Activated naive CD4-positive, alpha-beta T cell treated with anti-CD3 and anti-CD28 coated beads, Interleukin-2, amount 10 ng/mL, durations not matched to agents 7 days and 5 days (primary cell): ENCODE measurements at places on chromosomes 1 and 21.

GRCh38 chr1:24931468-24932231, 1.6 kb upstream of the RUNX3 start:
- DNase-seq, result no peak

DNA sequence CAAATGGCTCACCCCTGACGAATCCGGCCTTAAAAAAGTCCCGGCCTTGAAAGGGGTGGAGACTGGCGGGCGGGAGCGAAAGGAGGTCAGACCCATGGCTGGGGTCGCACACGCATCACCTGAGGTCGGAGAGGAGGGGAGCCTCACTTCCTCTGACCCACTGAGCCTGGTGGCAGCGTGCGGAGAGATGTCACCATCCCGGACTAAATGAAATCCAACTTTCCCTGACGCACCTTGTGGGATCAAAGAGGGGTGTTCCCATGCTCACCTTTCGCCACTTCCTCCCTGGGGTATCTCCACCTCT, 709 bp upstream of the SLC41A1 start:
- DNase-seq, result no peak

GRCh38 chr1:18351735-18352134, 129.0 kb upstream of the KLHDC7A start:
- DNase-seq, result no peak

DNA sequence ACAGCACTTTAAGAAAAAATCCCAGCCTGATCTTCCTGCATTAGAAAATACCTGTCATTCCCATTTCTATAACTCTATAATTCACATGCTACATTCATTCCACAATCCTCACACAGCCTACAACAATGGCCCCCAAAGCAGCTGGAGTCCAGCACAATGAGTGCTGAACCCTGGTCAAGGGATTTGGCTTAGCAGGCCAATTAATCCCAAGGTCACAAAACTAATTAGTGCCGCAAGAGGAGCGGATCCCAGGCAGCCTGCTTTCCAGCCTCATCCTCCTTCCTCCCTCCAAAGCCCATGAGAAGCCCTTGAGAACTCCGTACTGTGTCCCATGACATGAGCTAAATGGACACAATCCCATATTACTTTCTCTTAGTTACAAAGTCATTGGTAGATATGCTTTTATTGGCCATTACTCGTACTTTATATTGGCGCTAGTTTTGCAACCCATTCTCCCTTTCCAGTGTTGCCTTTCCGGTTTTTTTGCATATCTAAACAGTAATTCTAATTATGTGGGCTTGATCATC, 94.8 kb downstream of the DAB1 start:
- no peak for DNase-seq

GRCh38 chr1:232574077-232574476, 55.9 kb downstream of the SIPA1L2 start:
- no peak for DNase-seq

DNA sequence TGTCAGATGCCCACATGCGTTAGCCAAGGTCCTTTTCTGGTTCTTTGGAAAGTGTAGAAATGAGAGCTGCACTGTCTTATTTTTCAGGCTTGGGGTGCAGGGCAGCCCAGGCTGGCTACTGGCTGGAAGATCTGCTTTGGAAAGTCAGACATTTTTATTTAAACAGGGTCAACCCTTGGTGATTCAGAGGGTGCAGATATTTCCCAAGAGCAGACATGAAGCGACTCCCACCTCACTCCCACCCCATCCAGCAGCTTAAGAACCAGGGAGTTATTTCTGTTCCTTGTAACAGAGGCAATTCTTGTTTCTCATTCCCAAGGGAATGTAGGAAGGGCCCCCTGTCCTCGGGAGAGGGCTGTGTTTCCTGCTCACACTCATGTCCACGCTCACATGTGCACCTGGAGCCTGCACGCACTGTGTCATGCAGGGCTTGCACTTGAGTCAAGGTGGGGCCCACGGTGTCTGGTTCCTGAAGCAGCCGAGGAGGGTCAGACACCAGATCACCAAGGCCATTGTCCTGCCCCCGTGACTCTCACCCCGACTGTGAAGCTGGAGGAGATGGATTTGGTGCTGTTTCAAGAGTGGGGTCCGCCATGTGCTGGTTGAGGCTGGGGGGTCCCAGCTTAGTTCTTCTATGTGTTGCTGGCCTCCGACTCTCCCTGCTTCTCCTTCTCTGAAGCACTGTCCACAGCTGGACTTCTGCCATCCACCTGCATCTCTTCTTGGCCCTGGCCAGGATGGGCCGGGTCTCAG, 992 bp downstream of the S100A7A start:
- DNase-seq, result no peak

DNA sequence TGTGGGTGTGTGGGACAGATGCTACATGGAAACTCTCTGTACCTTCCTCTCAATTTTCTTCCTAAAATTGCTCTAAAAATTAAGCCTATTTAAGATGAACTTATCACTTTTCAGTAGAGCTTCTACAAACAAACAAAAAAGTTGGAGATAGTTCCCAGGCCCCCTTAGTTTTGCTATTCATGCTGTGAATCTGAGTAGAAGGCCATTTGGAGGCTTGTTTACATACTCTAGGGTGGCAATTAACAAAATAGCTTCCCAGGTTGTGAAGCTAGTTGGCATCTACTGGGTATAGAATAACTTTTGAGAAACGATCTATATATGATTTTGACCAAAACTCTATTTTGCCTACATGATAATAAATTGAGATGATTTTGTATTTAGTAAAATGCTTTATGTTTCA, 541.4 kb upstream of the B3GALT2 start:
- no peak for DNase-seq

- peak; percentile 69 for DNase-seq
Observed at GRCh38 chr1:156746728-156747631, 4.5 kb downstream of the HDGF start.

GRCh38 chr1:172323686-172324085, 96.8 kb upstream of the C1orf105 start:
- DNase-seq, result no peak

DNA sequence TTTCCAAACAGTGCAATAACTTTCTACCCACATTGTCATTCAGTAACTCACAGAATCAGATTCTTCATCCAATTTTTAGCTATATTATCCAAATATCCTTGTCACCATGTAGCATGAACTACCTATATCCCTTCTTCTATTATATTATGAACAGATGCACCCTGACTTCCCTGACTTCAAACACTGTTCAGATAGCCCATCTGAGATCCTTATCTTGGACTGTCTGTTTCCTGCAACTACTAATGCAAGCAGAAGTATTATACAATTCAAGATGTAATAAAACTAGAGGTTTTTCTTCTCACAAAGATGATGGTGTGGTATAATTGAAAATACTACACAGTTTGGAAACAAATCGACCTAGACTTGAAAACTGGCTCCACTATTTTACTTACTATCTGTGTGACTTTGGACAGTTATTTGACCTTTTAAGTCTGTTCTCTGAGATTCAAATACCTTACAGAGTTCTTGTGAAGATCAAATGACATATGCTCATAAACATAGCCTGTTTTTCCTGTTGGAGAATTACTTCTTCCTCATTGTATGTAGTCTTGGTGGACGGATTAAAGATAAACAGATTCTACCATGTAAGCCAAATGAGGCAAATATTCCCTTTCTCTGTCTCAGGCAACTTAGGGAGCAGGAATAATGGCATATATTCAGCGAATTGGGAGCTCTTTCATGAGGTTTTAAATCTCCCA, 407.9 kb upstream of the ZRANB2 start:
- no peak for DNase-seq

- DNase-seq, result no peak
Observed at GRCh38 chr1:64537942-64538341, 68.0 kb downstream of the CACHD1 start.

DNA sequence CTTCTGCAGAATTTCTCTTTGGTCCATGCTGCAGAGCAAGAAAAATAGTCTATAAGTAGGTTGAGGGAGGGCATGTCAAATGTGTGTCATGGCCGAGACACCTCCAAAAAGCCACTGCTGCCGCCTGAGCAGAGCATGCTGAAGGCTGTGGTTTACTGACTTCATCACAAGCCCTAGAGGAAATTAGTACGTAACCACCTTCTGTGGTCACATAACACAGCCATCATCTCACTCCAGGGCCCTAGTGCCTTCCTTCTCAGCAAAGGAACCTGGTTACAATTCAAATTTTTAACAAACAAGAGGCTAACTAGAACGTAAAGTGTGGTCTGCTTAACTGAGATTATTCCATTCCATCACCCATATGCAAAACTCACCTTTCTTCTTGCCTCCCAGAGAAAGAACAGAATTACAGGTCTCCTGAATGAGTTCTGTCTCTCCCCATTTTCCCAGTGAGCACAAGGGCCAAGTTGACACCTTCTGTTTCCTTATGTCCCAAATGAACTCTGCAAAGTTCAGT, at the start of gene PTPN22:
TSS of gene PTPN22 (minus strand) at position 116 of the 517 bp plus-strand sequence.
- peak; percentile 88 for DNase-seq

DNA sequence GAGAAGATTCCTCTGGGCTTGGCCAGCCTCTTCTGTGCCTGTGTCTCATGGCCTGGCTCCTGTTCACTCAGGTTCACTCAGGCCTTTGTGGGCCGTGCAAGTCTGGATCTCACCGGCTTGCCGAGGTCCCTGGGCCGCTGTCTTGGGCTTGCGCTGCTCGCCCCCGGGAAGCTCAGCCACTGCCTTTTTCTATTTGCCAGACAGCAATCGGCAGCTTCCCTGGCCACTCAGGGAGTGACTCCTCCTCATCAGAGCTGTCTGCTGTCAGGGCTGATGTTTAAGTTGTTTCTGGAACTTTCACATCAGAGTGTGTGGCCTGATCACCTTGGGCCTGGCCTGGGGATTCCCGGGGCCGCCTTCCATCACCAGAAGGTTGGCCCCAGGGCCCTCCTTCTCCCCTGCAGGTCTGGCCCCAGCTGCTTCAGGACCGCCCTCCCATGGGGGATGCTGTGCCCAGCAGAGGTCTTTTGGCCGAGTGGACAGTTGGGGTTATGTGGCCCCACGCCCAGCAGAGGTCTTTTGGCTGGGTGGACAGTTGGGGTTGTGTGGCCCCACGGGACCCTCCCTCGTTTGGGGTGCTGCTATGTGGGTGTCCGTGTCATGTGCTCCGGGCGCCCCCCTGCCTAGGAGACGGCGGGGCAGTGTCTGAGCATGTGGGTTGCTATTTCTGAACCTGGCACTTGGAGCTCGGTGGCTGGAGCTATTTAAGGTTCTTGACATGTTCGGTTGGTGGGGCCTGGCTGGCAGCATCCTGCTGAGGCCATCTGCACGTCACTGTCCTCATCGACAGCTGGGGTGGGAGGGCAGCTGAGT, 12.5 kb downstream of the SLX9 start:
- DNase-seq, result no peak

DNA sequence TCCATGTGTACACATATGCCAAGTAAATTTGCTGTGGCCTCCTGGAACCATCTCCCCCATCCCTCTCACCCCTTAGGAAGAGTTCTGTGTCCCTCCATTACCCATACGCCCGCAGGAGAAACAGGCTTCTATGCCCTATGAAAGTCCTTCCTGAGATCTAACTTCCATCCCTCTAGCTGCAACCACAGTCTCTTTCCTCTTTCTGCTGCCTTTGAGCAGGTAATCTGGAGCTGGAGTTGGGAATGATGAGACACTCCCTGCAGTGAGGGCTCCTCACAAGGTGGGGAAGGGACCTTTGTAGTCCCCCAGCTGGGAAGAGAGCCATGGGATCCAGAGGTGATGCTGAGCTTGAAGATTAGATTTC, 2.0 kb upstream of the KCNQ4 start:
- DNase-seq, result no peak

DNA sequence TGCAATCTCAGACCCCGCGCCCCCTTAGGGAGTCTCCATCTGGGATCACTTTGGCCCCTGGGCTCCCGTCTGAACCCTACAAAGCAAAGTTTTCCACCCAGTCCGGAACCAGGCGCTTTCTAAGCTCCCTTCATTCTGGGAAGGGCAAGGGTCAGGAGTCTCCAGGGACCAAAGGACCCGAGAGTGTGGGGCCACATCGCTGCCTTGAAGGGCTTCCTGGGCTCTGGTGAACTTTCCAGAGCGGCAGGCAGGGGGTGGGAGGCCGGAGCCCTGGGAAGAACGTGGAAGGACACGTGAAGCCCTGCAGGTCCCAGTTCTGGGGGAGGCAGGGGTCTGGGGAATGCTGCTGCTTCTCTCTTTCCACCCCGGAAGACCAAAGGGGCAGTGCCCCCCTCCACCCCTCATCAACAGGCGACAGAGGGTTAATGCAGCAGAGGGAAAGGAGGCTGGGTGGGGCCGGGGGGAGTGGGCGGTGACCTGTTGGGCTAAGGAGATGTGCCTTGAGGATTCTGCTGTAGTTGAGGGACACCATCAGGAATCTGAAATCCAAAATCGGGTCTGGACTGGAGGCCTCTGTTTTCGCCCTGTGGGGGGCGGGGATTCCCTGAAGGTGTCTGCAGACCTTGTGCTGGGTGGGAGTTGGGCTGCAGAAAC, 734 bp downstream of the CDK18 start:
- DNase-seq, result no peak

DNA sequence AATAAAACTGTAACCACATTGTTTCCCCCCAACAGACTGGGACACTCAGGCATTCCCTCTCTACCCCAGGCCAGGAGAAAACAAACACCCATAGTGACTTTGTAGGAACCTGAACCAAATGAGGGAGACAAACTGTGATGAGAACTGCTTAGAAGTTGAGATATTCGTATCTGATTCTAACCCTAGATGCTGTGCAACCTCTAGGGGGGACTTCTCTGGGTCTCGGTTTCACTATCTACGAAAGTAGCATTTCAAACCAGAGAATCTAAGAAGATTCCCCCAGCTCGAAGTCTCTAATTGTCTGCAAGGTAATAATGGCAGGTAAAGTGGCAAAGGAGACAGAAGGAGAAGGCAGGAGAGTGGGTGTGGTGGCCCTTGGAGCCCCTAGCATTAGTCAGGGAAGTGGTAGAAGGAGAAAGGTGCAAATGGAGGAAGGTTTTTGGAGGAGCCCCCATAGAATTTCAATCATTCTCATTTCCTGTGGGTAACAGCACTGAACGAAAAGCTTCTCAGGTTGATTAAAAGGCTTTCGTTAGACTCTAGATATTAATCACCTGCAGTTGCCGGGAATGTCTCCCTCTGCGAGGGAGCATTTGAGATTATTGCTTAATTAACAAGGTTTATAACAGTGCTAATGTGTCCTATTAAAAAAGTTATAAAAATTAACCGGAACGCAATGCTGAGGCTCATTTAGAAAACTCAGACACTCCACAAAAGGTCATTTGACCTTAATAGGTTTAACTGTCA, 46.4 kb downstream of the BEND5 start:
- DNase-seq, result no peak

DNA sequence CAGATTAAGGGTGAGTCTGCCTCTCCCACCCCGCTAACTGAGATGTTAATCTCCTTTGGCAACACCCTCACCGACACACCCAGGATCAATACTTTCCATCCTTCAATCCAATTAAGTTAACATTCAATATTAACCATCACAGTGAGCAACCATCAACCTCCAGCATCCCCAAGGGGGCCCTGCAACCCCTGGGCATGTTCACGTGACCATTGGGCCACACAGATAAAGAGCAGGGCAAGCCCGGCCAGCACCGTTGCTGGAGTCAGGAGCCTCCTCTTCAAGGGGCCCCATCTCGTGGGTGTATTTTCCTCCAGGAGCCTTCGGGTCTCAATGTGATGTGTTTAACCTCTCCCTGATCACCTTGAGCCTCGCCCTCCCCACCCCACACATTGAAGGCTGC, 8.0 kb upstream of the GPR157 start:
- DNase-seq, result no peak

GRCh38 chr1:29711582-29712283, 475.4 kb downstream of the PTPRU start:
- DNase-seq, result no peak

GRCh38 chr1:170935231-170935630, at the start of gene MROH9:
TSS of gene MROH9 (plus strand) at chr1:170935534. CDS start at chr1:170945557, 10,023 bp downstream.
- no peak for DNase-seq

GRCh38 chr1:4971666-4972065, 317.3 kb downstream of the AJAP1 start:
- DNase-seq, result no peak

- no peak for DNase-seq
Observed at GRCh38 chr1:234127026-234127671, 222.7 kb downstream of the SLC35F3 start.
